ENCODE measurements at places on chromosomes 1 and 21.
A peak's percentile ranks its signal among the peaks of the same experiment; 100 is the strongest.

DNA sequence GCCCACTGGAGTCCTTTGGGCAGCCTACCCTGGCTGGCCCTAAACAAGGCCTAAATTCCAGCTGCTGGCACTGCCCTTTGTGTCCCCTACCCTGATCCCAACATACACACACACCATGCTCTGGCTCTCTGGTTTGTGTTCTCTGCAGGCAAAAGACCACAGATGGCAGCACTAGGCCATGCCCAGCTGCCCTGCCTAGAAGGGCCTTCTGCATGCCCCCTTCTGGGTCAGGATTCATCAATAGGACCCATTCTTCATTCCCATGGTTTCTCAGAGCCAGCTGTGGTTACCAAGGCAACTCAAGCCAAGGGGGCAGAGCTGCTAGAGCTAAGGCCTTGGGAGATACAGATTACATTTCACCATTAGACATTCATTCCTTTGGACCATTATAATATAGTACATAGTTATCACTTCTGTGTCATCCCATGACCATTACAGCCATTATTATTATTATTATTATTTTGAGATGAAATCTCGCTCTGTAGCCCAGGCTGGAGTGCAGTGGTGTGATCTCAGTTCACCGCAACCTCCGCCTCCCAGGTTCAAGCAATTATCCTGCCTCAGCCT lies 17.5 kb downstream of the ASAP3 start:
- DNase-seq: no peak

GRCh38 chr1:71210718-71211117 lies 129.9 kb upstream of the ZRANB2 start:
- no peak for DNase-seq

GRCh38 chr21:33037501-33037900 lies 11.8 kb downstream of the OLIG2 start:
- DNase-seq: no peak

DNA sequence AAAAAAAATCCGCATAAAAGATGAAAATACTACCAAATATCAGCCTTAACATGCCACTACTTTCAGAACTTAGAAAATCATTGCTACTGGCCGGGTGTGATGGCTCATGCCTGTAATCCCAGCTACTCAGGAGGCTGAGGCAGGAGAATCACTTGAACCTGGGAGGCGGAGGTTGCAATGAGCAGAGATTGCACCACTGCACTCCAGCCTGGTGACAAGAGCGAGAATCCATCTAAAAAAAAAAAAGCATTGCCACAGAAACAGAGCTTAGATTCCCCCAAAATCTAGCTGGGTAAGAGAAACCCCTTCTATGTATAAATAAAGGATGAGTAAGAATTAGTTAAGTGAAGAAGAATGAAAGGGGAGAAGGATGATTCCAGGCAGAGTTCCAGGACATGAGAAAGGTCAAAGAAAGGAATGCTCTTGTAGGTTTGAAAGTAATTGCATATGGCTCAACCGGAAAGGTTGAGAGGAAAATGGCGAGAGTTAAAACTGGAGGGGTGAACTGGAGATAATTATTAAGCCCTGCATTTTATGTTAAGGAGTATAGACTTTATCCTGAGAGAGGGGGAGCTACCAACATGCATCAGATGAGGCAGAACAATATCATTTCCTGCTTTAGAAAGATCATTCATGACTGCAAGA lies 19.7 kb upstream of the NRDC start:
- no peak for DNase-seq

GRCh38 chr1:204633665-204634064 lies 51.9 kb downstream of the LRRN2 start:
- DNase-seq: no peak

GRCh38 chr1:109714661-109715372 lies 2.8 kb downstream of the GSTM5 start:
- DNase-seq: no peak

GRCh38 chr1:186670297-186671135 lies 9.7 kb downstream of the PTGS2 start:
- no peak for DNase-seq

- DNase-seq: no peak
Observed at GRCh38 chr1:235297579-235297978, 30.4 kb downstream of the ARID4B start.

DNA sequence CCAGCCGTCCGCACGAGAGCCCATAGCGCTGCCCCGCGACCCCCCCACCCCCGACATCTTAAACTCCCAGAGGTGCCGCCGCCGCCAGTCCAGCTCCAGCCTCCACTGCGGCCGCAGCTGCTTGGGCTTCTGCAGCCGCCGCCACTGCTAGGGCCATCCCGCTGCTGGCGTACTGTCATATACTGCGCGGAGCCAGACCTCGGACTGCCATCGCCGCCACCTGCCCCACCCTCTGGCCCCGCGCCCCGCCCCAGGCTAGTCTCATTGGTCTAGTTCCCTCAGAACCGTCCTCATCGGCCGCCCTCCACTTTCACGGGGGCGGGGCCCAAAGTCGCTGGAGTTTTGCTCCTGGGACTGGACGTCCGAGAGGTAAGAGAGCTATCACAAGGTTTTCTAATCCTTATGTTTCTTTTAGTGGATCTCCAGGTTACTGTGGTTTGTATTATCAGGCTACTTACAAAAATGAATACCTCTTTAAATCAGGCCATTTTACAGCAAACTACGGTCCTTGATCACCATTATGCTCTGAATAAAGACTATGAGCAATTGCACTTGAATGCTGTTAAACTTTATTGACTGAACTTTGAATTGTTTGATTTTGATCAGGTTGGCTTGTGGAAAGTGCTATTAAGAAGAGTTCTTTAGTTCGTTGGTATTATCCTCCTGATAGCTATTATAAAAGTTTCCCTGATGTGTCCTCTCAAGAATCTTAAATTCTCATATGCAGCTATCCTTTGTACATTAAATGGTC lies 2.8 kb upstream of the CD1D start:
- DNase-seq: peak; percentile 88

- DNase-seq: no peak
Observed at GRCh38 chr1:171433451-171433850, 51.9 kb upstream of the PRRC2C start.

- no peak for DNase-seq
Observed at GRCh38 chr1:42150651-42151050, 2.6 kb upstream of the GUCA2B start.

DNA sequence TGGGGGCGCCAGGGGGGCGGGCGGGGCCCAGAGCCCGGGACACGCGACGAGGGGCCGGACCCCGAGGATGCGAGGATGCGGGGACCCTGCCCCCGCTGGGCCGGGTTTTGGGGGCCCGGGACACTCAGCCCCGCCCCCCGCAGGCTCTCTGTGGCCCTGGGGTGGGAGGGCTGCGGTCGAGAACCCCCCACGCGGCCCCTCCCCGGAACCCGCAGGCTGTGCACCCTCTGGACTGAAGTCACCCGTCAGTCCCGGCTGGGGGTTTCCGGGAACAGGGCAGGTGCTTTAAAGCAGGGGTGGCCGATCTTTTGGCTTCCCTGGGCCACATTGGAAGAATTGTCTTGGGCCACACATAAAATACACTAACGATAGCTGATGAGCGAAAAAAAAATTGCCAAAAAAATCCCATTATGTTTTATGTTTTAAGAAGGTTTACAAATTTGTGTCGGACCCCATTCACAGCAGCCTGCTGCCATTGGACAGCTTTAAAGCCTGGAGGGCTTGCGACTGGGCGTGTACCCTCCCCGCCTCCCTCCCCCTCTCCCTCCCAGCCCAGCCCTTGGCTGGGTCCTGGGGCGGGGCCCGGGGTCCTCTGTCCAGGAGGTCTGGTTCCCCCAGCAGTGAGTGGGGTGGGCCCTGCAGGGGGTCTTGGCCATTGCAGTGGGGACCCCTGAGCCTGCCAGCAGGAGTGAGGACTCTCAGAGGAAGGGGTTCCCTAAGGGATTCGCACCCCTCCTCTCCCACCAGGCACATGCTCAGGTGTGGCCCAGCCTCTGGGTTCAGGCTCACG lies 21.6 kb upstream of the C1orf159 start:
- DNase-seq: no peak

DNA sequence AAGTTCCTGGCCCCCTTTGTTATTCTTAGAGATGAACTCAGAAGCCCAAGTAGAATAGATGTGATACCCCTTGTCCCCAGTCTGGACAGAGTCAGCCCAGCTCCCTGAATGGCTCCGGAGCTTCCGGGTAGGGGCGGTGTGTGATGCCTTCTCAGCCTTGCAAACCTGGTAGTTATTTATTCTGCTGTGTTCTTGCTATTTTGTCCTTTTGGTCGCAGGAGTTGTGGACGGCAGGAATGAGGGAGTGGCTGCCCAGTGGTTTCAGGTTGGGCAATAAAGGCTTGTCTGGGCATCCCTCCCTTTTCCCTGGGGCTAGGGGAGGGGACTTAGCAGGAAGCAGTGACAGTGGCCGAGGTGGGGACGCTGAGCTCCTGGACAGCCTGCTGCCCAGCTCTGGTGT lies 2.8 kb downstream of the PTPRU start:
- DNase-seq: no peak

DNA sequence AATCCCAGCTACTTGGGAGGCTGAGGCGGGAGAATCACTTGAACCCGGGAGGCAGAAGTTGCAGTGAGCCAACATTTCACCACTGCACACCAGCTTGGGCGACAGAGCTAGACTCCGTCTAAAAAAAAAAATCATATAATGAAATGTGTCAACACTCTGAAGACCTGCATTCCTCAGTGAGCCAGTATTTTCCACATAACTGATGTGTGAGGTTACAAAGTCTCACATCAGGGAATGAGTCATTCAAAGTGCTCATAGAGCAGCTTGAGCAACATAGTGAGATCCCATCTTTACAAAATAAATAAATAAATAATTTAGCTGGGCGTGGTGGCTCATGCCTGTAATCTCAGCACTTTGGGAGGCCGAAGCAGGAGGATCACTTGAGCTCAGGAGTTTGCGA lies 65.5 kb downstream of the CASZ1 start:
- no peak for DNase-seq

DNA sequence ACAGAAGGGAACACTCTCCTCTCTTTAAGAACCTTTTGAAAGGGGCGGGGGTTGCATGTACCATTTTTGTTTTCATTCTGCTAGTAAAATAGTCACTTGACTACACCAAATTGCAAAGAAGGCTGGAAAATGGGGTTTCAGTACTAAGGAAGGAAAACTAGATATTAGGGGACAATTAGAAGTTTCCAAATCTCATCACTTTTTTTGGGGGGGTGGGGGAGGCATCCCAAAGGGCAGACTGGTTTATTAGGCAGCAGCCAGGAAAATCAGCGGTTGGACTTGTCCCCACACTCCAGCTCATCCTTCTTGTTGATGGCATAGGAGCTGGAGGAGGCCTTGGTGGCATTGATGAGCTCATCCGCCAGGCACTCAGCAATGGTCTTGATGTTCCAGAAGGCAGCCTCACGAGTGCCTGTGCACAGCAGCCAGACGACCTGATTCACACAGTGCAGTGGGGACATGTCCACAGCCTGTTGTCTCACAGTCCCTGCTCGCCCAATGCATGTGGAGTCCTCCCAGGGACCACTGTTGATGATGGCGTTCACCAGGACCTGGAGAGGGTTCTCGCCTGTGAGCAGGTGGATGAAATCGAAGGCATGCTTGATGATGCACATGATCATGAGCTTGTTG lies 1.7 kb upstream of the TMEM50B start:
- DNase-seq: no peak

GRCh38 chr1:40948741-40949443 lies 30.6 kb upstream of the CTPS1 start:
- no peak for DNase-seq

DNA sequence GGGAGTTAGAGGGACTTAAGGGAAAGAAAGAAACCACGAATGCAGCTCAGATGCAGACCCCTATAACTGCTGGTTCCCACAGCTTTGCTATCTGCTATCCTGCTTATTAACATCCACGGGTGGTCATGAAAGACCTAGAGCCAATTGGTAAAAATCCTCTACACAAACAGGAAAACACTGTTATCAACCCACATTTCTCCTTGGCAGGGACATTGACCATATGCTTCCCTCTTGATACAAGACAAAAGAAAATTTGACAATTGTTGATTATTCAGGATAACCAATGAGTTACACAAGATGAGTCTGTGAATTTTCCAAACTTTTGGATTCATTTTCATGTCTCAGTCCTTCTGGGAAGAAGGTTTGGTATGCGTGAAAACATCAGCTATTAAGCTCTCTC lies 90.4 kb downstream of the TIAM1 start:
- DNase-seq: no peak

DNA sequence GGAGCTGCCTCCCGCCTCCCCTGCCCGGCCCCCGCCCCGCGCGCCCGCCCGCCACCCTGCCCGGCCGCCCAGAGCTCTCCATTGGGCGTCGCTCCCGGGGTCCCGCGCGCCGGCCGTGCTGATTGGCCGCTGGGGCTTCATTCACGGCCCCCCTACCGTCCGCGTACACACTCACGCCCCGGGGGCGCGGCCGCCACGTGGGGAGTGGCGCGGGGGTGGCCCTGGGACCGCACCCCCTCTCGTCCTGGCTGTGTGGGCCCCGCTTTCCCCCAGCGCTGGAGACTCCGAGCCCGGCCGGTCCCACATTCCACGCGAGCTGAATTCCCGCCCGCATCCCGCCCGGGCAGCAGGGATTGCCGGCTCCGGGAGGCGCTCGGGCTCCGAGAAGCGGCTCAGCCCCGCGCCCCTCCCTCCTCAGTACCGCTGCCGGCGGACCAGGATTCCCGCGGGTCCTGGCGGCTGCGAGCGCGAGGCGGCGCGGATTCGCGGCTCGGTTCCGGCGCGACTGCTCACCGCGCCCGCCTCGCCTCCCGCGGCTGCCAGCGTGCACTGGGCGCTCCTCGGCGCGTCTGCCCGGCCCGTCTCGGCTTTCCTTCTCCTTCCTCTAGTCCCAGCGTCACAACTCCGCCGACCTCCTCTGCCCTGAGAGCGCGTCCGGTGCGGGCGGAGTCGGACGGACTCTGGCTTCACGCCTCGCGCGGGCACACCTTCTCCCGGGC lies 450 bp upstream of the POU3F1 start:
- DNase-seq: peak; percentile 91

- peak; percentile 81 for DNase-seq
Observed at GRCh38 chr1:2300851-2301606, 72.9 kb downstream of the SKI start.

DNA sequence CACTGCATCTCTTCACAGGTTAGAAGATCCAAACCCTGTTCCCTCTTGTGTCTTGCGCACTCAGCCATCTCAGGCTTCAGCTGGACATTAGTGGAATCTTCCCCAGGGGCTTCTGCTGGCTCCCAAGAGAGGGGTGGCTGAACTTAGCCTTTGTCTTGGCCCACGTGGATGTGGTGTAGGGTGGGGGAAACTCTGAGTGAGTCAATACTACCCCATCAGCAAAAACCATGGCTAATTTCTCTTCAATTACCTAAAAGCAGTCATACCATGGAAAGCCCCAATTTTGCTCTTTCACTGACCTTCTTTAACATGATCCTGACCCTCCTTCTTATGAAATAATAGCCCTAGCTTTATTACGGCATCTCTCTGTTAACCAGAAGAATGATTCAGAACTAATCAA lies 72.5 kb upstream of the RAB3GAP2 start:
- no peak for DNase-seq

- DNase-seq: no peak
Observed at GRCh38 chr1:18384059-18384458, 96.7 kb upstream of the KLHDC7A start.
